ENCODE measurements at places on chromosomes 12 and 14. TPM values are rescaled to one million over a fixed set of nuclear protein-coding genes. Genes with fewer than 3 reads are reported as not detected.

DNA sequence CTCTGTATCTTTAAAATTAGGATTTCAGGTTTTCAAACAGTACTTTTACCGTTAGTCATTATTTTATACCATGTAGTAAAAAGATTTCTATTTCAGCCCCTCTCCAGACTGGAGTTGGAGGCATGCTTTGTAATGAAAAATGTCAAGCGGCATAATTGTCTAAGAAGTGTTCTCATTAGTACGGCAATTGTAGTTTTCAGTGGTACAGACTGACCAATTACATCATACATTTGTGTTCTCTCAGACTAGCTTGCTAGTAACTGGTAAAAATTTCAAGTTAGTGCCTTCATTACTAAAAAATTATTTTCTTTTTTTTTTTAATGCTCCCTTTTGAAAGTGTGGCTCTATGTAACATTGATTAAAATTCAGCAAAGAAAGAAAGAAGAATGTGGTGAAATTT lies 4.5 kb downstream of the USP30 start:
- no peak overlapping the region for H3K4me3 ChIP-seq
- H3K27ac ChIP-seq, result no peak overlapping the region
- H3K4me1 ChIP-seq, result peaks cover 11% of the 10 kb centered on the region
- no peak for DNase-seq
- H3K36me3 ChIP-seq, result peaks cover 51% of the 10 kb centered on the region
- H3K27me3 ChIP-seq, result no peaks in the 10 kb centered on the region

The AMIGO2 gene
- total RNA-seq, result 6.6 TPM

DNA sequence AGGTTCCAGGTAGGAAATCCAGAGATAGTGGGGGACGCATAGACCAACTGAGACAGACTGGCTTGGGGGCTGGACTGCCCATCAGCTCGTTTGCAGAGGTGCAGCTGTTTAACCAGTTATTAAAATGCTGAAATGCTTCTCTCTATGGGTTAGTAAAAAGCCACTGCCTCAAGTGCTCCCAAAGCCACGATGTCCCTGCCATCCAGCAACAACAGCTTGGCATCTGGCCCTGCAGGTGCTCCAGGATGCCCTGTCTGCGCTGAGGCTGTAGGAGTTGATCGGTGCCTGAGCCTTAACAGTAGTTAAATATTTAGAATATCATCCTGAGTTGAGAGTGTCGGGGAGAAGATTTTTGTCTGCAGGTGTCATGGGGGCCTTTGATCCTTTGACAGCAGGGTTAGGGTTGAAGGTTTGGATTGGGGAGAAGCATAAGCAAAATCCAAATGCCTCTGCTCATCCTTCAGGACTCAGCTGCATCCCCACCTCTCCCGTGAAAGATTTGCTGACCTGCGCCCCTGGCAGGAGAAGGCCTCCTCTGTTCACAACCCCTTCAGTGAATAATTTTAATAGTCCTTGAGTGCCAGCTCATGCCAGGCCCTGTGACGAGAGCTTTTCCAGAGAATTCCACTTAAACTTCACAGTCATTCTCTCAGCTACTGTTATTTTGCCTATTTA lies 127.3 kb upstream of the PWP1 start:
- H3K4me3 ChIP-seq, result no peak overlapping the region
- no peak for DNase-seq
- H3K27ac ChIP-seq, result no peak overlapping the region
- H3K4me1 ChIP-seq, result no peaks in the 10 kb centered on the region

The TNS2 gene
- 411 TPM for total RNA-seq

Data from tibial nerve (tissue), 4 donors.